Bronchial epithelial cell (primary cell): ENCODE measurements at places on chromosomes 2 and 18.

GRCh38 chr2:176641436-176641835, 372.2 kb downstream of the MTX2 start:
- no peak for DNase-seq

GRCh38 chr2:110153416-110153815, 37.8 kb upstream of the MALL start:
- DNase-seq, result peak; percentile 72

GRCh38 chr18:37662099-37662498, 96.5 kb upstream of the CELF4 start:
- DNase-seq, result no peak

DNA sequence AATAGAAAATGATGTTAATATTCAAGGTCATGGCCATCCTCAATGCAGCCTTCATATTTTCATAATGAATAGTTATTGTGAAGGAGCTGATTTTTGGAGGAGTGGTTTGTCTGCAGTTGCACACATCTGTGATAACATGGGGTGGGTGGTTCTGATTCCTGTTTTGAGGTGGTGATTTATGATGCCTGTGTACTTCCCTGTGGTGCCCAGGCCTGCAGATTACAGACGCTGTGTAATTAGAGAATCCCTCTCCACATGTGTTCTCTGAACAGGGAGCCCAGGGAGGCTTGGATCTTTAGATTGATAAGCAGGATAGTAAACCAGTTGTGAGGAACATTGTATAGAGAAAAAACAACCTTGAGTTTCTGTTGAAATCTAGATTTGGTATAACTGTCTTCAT, 117.5 kb downstream of the AGAP1 start:
- no peak for DNase-seq

DNA sequence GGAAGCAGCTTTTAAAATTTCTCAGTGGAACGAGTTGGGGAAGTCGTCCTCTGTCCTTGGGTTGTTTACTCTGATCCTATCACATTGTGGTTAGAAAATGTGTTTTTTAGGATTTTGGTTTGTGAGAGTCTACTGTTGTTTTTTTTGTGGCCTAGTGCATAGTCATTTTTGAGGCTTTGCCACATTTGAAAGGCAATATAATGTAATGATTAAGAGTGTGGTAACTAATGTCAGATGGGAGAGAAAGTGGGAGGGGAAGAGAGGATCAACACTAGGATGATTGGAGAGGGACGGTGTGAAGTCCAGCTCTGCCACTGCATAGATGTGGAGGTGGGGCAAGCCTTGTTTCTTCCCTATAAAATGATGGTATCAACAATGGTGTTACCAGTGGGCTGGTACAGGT, 8.5 kb downstream of the SP140L start:
- no peak for DNase-seq

GRCh38 chr2:103823847-103824246, 1030.1 kb upstream of the POU3F3 start:
- DNase-seq, result peak; percentile 37

DNA sequence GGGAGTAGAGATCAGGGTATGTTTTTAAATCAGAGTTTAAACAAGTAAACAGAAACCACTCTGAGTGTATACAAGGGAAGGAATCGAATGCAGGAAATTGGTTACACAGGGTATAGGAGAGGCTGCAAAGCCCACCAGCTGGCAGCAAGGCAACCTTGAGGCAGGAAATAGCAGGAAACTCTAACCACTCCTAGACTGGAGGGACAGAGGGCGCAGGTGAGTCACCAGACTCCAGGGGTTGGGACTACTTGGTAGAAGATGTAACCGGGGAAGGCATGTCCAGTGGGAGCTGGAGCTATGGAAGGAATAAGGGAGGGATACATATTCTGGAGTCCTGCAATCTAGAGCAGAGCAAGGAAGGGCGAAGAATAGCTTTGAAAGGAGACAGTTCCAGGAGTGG, 152.3 kb downstream of the MEIS1 start:
- DNase-seq, result peak; percentile 44

- DNase-seq, result no peak
Observed at GRCh38 chr2:228245601-228246000, 64.1 kb upstream of the SPHKAP start.

DNA sequence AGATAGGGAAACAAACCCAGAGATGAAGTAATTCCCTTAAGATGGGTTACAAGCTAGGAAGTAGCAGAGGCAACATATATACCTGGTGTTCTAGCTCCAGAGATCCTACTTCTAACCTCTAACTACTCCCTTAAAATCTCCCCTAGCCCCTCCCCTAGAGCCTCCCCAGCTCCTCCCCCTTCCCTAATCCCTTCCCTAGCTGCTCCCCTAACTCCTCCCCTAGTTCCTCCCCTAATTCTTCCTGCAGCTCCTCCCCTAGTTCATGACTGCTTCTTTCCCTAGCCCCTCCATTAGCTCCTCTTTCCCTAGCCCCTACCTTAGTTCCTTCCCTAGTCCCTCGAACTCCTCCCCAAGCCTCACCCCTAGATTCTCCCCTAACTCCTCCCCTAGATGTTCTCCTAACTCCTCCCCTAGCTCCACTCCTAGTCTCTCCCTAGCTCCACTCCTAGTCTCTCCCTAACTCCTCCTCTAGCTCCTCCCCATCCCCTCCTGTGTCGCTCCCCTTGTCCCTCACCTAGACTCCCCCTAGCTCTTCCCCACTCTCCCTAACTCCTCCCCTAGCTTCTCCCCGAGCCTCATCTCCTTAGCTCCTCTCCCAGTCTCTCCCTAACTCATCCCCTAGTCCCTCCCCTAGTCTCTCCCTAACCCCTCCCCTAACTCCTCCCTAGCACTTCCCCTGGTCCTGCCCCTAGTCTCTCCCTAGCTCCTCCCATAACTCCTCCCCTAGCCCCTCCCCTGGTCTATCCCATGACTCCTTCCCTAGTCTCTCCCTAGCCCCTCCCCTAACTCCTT, 108.9 kb downstream of the CD226 start:
- DNase-seq, result no peak

DNA sequence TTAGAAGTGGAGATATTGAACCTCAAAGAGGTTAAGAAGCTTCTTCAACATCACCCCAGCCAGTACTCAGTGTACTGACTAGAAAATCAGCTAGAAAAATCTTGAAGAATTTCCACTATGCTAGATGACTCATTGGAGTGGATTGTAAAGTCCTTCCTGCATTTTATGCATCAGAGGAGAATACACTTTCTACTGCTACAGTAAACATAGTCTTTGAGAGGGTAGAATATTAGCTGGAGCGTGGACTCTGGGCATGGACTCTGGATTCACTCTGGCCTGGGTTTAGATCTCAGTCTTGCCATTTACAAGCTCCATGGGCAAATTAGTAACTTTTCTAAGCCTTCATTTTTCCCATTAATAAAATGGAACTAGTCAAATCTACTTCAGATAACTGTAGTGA, 215.9 kb downstream of the IRS1 start:
- peak; percentile 84 for DNase-seq

GRCh38 chr18:9848170-9848879, 37.4 kb upstream of the TXNDC2 start:
- no peak for DNase-seq

- no peak for DNase-seq
Observed at GRCh38 chr2:191459158-191459557, 214.0 kb downstream of the MYO1B start.

DNA sequence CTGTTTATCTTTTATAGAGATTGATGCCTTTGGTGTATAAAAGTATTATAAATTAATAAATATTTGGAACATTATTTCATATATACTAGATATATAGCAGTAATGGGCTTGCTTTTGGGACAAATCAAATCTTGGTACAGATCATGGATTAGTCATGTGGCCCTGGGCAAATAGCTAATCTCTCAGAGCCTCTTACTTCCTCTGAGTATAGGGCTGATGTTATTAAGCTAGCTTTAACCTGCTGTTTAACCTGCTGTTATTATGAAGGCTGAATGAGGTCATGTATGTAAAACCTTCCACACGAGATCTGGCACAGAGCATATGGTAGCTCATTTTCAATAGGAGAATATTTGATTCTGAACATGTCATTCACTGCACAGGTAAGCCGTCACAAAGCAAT, 5.7 kb downstream of the ITGB6 start:
- peak; percentile 91 for DNase-seq

GRCh38 chr2:22912398-22912797, 472.6 kb upstream of the KLHL29 start:
- DNase-seq, result no peak

DNA sequence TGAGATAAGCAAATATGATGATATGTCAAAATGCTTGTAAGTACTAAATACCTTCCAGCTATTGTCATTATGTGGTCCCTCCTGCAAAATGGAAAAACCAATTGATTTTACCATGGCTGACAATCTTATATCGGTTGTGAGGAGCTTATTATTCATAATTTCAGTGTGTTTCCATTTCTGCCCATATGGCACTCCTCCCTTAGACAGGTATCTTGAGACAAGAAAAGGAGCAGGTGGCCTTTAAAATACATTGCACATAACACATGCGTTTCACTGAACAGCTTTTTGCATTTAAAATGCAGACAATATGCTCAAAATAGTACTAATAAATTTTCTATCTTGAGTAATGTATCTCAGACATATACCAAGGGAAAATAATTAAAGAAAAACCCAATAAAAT, 60.2 kb upstream of the SH3RF3 start:
- no peak for DNase-seq

DNA sequence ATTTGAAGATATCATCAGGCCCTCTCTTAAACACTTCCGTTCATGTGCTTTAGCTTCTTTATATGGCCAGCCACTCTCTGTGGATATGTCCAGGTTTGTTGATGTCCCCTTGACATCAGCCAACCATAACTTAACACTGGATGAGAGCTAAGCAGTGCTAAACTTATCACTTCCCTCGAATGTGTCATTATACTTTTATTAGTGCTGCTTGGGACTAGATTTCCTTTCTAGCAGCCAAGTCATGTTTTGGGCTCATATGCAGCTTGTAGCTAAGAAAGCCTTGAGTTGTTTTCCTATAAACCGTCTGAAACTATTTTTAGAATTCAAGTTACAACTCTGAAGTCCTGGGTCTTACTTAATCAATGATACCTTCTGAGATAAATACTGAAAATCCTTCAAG, 144.8 kb upstream of the TNP1 start:
- no peak for DNase-seq

GRCh38 chr2:122034777-122035176, 279.3 kb downstream of the TSN start:
- no peak for DNase-seq

DNA sequence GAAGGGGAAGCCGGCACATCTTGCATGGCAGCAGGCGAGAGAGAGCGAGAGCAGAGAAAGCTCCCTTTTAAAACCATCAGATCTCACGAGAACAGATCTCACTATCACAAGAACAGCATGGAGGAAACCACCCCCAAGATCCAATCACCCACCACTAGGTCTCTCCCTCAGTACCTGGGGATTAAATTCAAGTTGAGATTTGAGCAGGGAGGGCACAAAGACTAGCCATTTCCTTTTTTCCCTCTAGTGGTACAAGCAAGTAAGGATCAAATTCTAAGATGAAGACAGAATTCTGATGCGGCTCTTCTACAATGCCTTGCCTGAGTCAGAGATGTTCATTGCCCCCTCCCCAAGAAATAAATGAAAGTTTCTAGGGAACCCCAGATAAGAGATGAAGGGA, 45.6 kb upstream of the ANKRD44 start:
- DNase-seq, result no peak

GRCh38 chr2:108594132-108594981, 60.1 kb downstream of the LIMS1 start:
- DNase-seq, result peak; percentile 94

- DNase-seq, result no peak
Observed at GRCh38 chr2:195697681-195698220, 40.7 kb downstream of the SLC39A10 start.

DNA sequence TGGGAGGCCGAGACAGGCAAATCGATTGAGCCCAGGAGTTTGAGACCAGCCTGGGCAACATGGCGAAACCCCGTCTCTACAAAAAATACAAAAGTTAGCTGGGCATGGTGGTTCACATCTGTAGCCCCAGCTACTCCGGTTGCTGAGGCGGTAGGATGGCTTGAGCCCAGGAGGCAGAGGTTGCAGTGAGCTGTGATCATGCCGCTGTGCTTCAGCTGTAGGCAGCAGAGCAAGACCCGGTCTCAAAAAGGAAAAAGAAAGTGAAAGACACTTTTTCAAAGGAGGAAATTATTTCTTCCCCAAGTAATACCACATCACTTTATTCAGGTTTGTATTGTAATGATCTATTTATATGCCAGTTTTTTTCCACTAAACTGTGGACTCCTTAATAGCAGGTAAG, 35.7 kb upstream of the TAF4B start:
- no peak for DNase-seq

- DNase-seq, result no peak
Observed at GRCh38 chr2:63755216-63755615, 86.5 kb upstream of the UGP2 start.

GRCh38 chr2:44956843-44957242, 15.3 kb downstream of the SIX3 start:
- DNase-seq, result no peak

DNA sequence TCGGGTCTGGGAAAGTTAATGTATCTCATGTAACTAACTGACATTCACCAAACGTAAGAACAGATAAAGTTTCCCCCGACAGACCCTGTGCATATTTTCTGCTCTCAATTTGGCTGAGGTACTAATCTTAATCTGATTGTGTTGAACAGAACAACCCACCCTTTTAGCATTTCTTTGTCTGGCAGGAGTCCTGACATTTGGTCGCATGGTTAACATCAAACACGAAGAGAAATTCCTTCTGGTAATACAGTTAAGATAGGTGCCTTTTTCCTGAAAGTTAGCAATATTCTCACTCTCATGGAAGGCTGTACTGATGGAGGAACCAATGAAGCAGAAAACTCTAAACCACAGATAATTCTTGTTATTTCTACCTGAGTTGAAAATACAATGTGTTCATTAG, 520.8 kb downstream of the PARD3B start:
- DNase-seq, result no peak

- DNase-seq, result no peak
Observed at GRCh38 chr2:240419271-240419670, 16.2 kb upstream of the GPC1 start.

DNA sequence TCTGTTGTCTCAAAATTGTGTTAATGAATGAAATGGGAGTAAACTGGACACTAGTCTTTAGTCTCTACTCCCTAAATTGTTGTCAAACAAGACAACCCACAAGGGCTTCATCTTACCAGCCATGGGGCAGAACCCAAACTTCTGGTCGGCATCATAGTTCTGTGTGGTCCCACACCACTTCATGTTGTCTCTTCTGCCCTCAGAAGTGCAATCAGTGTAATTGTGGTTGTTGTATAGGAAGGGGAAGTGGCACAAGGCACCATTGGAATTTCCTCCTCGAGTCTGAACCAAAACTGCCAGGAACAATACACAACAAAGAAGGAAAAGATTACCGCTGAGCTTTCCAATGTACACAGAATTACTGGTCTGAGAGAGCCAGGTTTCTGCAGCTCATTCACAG, 12.6 kb downstream of the FN1 start:
- no peak for DNase-seq

- no peak for DNase-seq
Observed at GRCh38 chr2:42340045-42340937, 20.7 kb downstream of the COX7A2L start.

GRCh38 chr2:240249423-240250149, 109.1 kb upstream of the OTOS start:
- peak; percentile 26 for DNase-seq

GRCh38 chr2:137252934-137253333, 487.6 kb downstream of the THSD7B start:
- DNase-seq, result peak; percentile 94
